NK-92 treated with Interleukin-12 subunit alpha and Interleukin-12 subunit beta, amount 100 ng/mL, for 24 hours (cell line): ENCODE measurements at places on chromosomes 3 and 15.

DNA sequence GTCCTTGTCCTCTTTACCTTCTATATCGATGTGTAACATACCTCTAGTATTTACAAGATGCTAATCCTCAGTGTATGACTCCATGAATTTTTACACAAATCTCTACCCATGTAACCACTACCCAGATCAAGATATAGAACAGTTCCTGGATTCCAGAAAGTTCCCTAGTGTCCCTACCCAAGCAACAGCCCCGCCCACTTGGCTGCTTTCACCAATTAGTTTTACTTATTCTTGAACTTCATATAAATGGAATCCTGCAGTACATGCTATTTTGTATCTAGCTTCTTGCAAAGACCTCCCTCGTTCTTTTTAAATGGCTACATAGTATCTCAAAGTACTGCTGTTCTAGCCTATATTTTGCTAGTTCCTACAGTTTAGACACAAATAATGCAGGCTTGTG lies 33.0 kb downstream of the CD276 start:
- no peak for DNase-seq

GRCh38 chr3:158488670-158489069 lies 82.3 kb upstream of the MLF1 start:
- no peak for DNase-seq

DNA sequence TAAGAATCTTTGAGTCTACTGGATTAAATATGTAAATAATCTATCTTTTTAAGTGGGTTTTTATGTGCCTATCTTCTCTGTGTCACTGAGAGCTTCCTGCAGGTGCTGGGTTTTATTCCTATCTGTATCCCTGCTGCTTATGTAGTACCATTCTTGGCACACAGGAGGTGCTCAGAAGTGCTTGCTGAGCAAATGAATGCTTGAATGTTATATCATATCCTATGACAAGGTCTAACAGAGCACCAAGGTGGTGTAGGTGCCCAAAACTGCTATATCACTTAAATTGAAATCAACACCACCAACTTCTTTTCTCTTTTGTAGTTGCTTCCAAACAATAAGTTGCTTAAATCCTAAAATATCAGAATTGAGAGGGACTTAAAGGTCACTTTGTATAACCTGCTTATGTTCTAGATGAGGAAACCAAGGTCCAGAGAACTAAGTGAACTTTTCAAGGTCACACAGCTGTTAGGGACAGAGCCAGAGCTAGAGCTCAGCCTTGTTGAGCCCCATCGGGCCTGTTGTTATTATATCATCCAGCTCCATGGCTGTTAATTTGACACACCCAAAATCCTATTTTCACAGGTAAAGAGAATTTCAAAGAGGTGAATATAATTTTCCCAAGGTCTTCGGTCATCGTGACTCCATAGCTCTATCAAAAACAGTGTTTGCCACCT lies 46.0 kb downstream of the CCNL1 start:
- no peak for DNase-seq

GRCh38 chr3:171822431-171823106 lies 12.3 kb upstream of the PLD1 start:
- DNase-seq = no peak

GRCh38 chr3:124882816-124883747 lies 4.1 kb downstream of the ITGB5 start:
- DNase-seq = no peak

DNA sequence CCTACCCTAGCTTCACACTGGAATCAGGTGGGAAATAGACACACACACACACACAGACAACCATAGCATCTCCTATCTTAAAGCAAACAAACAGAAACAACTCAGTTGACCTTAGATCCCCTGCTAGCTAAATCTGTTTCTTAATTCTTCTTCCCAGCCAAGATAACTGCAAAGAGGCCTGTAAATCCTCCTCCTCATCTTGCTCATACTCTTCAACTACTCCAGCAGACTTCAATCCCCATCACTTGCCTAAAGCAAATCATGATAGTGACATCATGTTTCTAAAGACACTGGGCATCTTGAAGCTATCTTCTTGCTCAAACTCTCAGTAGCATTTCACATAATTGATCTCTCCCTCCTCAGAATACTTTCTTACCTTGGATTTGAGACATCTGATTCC lies 303.0 kb downstream of the RBMS3 start:
- no peak for DNase-seq

GRCh38 chr15:53861792-53862191 lies 102.3 kb upstream of the WDR72 start:
- no peak for DNase-seq

- no peak for DNase-seq
These were observed 36.2 kb downstream of the ICE2 start for GRCh38 chr15:60442763-60443162.

DNA sequence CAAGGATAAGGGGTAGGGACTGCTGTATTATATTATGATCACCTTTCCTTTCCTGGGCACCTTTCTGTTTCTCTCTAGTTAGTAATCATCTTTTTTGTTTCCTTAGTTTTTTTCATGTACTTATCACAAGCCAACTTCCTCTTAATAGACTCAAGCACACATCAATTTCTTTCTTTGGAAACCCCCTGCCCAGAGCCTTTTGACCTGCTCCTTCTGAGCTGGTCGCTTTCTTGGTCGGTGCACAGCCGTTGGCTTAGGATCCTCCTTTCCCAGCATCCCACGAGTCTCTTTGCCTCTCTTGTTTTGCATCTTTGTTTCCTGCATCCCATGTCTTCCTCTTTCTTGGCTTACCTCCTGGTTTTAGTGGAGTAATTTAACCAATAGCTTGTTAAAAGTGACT lies 26.9 kb downstream of the GASK1A start:
- no peak for DNase-seq

GRCh38 chr15:75073197-75073596 lies 49.8 kb downstream of the PPCDC start:
- DNase-seq = no peak

GRCh38 chr3:21691036-21691435 lies 60.0 kb downstream of the ZNF385D start:
- DNase-seq = no peak

GRCh38 chr3:45486136-45486535 lies 97.8 kb downstream of the LARS2 start:
- no peak for DNase-seq

- no peak for DNase-seq
These were observed 16.5 kb upstream of the LAMP3 start for GRCh38 chr3:183178833-183179549.

DNA sequence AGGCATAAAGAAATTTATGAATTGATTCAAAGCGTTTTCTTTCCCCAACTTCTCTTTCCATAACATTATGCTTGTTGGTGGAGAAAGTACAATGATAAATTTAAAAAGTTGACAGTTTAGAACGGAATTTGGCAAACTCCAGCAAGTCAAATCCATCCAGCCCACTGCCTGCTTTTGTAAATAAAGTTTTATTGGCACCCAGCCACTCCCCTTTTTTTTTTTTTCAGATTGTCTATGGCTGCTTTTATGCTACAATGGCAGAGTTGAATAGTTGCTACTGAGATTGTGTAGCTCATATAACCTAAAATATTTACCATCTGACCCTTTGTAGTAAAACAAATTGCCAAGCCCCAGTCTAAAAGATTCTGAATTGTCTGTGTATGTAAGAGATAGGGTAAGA lies 112.8 kb upstream of the RBMS3 start:
- no peak for DNase-seq

DNA sequence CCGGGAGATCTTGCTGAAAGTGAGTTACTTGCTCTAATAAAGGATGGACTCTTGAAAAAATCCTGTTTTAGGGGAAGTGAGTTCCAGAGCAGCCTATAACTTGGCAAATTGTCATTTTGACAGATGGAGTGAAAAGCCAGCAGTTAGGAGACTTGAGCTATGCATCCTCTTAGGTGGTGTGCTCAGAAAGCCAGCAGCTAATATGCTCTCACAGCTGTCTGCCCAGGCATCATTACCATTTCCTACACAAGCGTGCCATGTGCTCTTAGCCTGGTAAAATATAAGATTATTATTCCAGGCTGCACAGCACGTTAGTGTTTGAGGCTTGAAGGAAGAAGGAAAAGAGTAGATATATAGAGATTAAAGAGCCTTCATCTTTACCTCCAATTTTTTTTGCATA lies 151.0 kb downstream of the CHL1 start:
- no peak for DNase-seq

- no peak for DNase-seq
These were observed 21.4 kb downstream of the SECISBP2L start for GRCh38 chr15:49024840-49025239.

DNA sequence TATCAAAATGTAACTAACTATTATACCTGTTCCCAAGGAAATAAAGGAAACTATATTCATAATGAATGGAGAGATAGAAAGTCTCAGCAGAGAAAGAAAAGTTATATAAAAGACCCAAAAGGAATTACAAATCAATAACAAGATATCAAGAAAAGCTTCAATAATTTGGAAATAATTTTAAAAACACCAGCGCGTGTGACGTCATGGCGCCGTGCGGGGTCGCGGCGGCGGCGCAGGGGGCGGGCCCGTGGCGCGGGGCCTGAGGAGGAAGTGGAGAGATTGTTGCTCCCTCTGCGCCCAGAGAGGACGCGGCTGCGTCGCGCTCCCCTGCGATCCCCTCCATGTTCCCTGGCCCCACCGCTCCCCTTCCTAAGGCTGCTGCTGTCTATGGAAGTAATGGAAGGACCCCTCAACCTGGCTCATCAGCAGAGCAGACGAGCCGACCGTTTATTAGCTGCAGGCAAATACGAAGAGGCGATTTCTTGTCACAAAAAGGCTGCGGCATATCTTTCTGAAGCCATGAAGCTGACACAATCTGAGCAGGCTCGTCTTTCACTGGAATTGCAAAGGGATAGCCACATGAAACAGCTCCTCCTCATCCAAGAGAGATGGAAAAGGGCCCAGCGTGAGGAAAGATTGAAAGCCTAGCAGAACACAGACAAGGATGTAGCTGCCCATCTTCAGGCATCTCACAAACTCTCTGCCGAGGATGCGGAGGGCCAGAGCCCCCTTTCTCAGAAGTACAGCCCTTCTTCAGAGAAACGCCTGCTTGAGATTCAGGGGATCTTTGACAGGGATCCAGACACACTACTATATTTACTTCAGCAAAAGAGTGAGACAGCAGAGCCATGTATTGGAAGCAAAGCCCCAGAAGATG lies 4.1 kb downstream of the XCR1 start:
- no peak for DNase-seq

- DNase-seq = no peak
These were observed 322.8 kb downstream of the ZNF621 start for GRCh38 chr3:40847551-40847992.

DNA sequence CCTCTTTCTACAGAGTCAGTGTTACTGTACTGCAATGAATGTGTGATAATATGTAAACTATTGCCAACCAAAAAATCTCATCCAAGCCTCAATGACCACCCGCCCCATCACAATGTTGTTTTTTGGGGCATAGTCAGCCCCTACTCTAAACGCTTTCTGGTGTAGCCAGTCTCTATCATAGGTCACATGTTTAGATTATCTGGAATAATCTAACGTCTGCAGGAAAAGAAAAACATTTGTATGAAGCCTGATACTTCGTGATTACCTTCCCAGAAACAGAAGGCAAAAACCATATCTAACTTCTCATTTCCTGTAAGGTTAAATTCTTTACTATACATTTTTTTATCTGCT lies 1331.8 kb upstream of the GBE1 start:
- DNase-seq = no peak

GRCh38 chr3:16741890-16742289 lies 136.7 kb upstream of the DAZL start:
- no peak for DNase-seq

GRCh38 chr3:138717348-138717747 lies 108.8 kb downstream of the FAIM start:
- DNase-seq = no peak

DNA sequence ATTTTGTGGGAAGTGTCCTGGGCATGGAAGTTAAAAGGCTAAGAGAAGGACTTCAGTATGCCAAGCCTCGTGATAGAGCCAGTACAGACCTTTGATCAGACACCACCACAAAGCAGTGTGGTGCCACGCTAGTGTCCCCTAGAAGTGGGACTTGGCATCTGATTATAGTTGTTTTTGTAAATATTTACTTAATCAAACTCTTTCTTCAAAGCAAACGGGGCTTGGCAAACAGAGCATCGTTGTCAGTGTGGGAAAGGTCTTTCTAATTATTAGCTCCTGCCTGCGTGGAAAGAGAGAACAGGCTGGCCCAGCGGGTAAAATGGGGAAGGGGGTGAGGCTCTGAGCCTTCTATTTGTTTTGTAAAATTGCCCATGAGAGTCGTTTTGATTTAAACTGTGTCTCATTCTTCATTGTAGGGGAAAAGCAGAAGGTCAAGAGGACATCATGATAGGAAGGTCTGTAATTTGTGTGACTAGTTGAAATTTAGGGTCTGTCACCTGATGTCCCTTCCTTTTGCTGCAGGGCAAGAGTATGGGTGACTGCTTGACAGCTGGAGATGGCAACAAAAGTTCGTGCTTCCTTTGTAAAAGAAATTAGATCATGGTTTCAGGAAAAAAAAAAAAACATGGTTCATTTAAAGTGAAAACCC lies 105.0 kb downstream of the IQCH start:
- no peak for DNase-seq

DNA sequence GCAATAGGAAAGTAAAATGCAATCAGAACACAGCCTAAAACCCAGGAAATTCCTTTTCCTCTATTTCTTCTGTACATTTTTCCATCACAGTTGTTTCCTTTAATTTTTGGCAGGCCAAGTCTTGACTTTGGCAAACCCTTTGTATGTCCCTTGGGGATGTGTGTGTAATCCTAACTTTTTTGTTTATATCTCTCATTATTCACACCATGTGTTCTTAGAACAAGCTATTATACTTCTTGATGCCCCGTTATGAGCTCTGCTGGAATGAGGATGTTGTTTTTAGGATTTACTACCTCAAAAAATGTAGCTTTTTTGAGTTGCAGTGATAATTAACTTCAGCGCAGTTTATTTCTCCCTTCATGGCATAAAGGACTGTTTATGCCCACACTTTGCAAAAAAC lies 123.4 kb downstream of the ABI3BP start:
- no peak for DNase-seq

- no peak for DNase-seq
These were observed 170.4 kb downstream of the SMAD6 start for GRCh38 chr15:66872405-66872804.

DNA sequence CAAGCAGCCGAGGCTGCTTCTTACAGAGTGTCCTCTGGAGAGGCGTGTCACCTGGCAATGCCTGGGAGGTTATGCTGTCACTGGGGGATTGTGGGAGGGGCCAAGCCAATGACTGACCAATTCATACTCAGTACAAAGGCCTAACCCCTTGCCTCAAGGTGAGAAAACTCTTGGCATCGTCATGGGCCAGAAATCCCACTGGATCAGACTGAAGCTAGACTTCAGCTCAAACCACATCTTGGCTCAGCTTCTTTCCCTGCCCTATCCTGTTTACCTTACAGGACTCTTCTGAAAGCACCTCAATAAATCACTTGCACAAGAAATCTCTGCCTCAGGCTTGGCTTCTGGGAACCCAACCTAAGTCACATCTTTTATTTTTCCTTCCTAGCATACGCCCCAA lies 9.5 kb downstream of the ANAPC13 start:
- DNase-seq = no peak

GRCh38 chr15:65916664-65917406 lies 47.5 kb downstream of the RAB11A start:
- DNase-seq = no peak

- no peak for DNase-seq
These were observed 26.8 kb downstream of the TRANK1 start for GRCh38 chr3:36918050-36918449.
